ENCODE measurements at places on chromosomes 2 and 18. TPM values are rescaled to one million over a fixed set of nuclear protein-coding genes. Genes with fewer than 3 reads are reported as not detected.

DNA sequence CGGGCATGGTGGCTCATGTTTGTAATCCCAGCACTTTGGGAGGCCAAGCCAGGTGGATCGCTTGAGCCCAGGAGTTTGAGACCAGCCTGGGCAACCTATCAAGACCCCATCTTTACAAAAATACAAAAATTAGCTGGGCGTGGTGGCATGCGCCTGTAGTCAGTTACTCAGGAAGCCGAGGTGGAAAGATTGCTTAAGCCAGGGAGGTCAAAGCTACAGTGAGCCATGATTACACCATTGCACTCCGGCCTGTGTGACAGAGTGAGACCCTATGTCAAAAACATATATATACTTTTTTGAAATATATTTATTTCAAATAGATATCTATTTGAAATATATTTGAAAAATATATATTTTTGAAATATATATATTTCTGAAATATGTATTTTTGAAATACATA, 10.9 kb downstream of the OSBPL1A start:
- H3K4me3 ChIP-seq = no peak overlapping the region
- H3K27me3 ChIP-seq = no peaks in the 10 kb centered on the region
- H3K4me1 ChIP-seq = no peaks in the 10 kb centered on the region
- no peaks in the 10 kb centered on the region for H3K36me3 ChIP-seq

DNA sequence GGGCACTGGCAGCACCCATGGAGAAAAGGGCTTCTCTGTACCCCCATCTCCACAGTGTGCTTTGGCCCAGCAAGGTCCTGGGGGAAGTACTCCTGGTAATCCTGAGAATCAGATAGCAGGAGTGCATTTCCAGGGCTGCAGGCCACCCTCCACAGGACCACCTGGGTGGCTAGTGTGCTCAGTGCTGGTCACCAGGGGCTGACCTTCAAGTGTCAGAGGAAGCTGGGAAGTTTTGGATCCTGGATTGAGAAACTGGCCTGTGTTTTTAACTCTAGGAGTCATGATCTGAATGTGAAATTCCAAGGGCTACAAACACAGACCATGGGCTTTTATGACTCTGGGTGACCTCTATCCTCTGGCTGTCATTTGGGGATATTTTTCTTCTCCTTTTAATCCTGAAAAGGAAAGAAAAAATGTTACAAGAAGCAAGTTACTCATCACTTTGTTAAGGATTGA, 9.3 kb downstream of the RHOB start:
- H3K27me3 ChIP-seq = no peaks in the 10 kb centered on the region
- H3K36me3 ChIP-seq = no peaks in the 10 kb centered on the region
- H3K4me1 ChIP-seq = peaks cover 16% of the 10 kb centered on the region
- no peak for DNase-seq
- no peak overlapping the region for H3K4me3 ChIP-seq

GRCh38 chr2:141570474-141571131, 560.2 kb downstream of the LRP1B start:
- H3K36me3 ChIP-seq = no peaks in the 10 kb centered on the region
- H3K4me3 ChIP-seq = no peak overlapping the region
- H3K4me1 ChIP-seq = no peaks in the 10 kb centered on the region
- no peak for DNase-seq
- no peak overlapping the region for H3K27ac ChIP-seq

GRCh38 chr2:221997100-221997499, 301.7 kb downstream of the PAX3 start:
- no peaks in the 10 kb centered on the region for H3K36me3 ChIP-seq
- H3K4me3 ChIP-seq = no peak overlapping the region
- H3K27ac ChIP-seq = no peak overlapping the region
- peaks cover 3% of the 10 kb centered on the region for H3K27me3 ChIP-seq
- no peaks in the 10 kb centered on the region for H3K4me1 ChIP-seq

- no peak overlapping the region for H3K27ac ChIP-seq
- H3K4me3 ChIP-seq = no peak overlapping the region
- H3K27me3 ChIP-seq = no peaks in the 10 kb centered on the region
Measured at GRCh38 chr2:164203131-164203530, 418.2 kb downstream of the GRB14 start.

DNA sequence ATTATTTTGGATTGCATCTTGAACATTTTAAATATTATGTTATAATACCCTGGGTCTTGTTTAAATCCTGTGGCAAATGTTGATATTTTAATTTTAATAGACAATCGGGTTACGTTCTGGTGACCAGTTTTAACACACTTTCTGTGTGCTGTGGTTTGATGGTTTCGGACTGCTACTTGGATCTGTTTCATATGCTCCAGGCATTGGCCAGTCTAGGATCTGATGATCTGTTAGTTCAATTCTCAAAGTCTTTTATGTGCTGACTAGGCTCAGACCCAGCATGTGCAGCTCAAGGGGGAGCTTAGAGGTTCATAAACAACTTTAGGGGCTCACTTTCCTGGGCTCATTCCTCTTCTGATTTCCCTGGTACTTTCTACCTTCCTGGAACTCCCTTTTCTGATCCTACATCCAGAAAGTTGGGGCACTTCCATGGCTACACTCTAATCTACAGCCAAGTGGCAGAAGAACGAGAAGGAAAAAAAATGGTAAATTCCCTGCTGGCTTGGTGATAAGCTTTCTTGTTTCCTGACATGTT, 5.0 kb upstream of the ZBTB14 start:
- H3K36me3 ChIP-seq = no peaks in the 10 kb centered on the region
- peaks cover 9% of the 10 kb centered on the region for H3K4me1 ChIP-seq
- DNase-seq = no peak
- no peaks in the 10 kb centered on the region for H3K27me3 ChIP-seq
- no peak overlapping the region for H3K4me3 ChIP-seq
- no peak overlapping the region for H3K27ac ChIP-seq

DNA sequence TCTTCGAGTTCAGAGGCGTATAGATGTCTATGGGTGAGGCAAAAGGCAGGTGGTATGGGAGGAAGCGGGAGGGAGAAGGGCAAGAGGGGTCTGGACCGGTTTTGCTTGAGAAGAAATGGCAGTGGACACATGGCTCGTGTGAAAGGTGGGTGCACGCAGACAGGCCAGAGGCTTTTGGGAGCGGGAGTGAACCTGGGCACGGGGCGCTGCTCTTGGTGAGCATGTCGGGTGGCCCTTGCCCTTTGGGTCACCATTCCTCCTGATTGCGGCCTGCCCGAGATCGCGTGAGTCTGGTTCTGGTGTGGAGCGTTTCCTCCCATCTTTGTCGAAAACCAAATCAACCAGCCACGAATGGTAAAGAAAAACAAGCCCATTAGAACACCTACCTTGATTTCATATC, 12.6 kb downstream of the LDLRAD4 start:
- no peak overlapping the region for H3K4me3 ChIP-seq
- no peaks in the 10 kb centered on the region for H3K36me3 ChIP-seq
- H3K4me1 ChIP-seq = peaks cover 35% of the 10 kb centered on the region
- DNase-seq = no peak

- no peak overlapping the region for H3K27ac ChIP-seq
- DNase-seq = no peak
- H3K27me3 ChIP-seq = no peaks in the 10 kb centered on the region
- H3K36me3 ChIP-seq = no peaks in the 10 kb centered on the region
- no peak overlapping the region for H3K4me3 ChIP-seq
- no peaks in the 10 kb centered on the region for H3K4me1 ChIP-seq
Measured at GRCh38 chr2:60891180-60891579, 9.8 kb downstream of the REL start.

DNA sequence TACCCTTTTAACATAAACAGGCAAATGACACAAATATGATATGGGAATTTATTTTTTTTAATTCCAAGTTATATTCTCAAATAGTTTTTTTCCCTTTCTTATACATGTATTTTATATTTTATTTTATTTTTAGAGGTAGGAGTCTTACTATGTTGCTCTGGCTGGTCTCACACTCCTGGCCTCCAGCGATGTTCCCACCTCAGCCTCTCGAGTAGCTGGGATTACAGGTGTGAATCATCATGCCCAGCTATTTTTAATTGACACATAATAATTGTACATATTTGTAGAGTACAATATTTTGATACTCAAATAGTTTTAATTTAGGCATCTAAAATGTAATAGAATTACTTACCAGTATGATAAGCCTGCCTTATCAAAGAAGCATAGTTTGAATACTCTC, 12.2 kb downstream of the BAZ2B start:
- H3K27ac ChIP-seq = no peak overlapping the region
- no peak for DNase-seq
- H3K4me3 ChIP-seq = no peak overlapping the region
- H3K27me3 ChIP-seq = no peaks in the 10 kb centered on the region

DNA sequence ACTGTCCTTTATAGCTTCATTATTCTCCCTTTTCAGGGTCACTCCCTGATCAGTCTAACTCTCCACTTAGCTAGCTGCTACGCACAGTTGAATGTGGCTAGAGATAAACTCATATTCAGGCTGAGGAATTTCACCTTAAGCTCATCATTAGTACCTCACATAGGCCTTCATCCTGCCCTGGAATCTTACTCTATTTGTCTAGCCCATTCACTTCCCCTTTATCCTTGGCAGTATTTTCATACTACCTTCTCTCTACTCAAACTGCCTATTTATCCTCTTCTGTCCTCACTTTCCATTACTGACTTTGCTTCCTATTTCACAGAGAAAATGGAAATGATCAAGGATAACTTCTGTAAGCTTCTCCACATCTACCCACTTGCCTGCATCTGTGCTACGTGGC, 10.6 kb upstream of the DSC2 start:
- no peak for DNase-seq
- H3K4me1 ChIP-seq = no peaks in the 10 kb centered on the region
- no peaks in the 10 kb centered on the region for H3K36me3 ChIP-seq
- no peak overlapping the region for H3K4me3 ChIP-seq
- no peaks in the 10 kb centered on the region for H3K27me3 ChIP-seq

GRCh38 chr2:231936491-231936890, 10.3 kb upstream of the NPPC start:
- no peak overlapping the region for H3K27ac ChIP-seq
- peaks cover 24% of the 10 kb centered on the region for H3K4me1 ChIP-seq
- no peak for DNase-seq

DNA sequence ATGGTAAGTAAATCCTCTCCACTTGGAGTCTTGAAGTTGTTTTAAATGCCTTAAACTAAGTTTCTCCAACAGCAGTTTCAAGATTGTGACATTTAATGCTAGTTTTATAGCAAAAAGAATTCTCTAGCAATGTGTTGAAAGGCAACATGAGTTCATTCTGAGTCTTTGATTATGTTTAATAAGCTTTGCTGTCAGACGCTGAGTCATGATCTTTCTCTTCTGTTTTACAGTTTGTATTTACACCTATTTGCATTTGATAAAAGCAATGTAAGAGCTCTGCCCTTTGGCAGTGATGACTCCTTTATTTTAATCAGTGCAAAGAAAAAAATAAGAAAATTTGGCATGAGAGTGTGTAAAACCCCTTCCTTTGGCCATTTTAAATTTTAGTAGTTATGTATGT, 497.7 kb downstream of the STK39 start:
- no peak overlapping the region for H3K4me3 ChIP-seq
- H3K36me3 ChIP-seq = no peaks in the 10 kb centered on the region
- no peaks in the 10 kb centered on the region for H3K27me3 ChIP-seq

DNA sequence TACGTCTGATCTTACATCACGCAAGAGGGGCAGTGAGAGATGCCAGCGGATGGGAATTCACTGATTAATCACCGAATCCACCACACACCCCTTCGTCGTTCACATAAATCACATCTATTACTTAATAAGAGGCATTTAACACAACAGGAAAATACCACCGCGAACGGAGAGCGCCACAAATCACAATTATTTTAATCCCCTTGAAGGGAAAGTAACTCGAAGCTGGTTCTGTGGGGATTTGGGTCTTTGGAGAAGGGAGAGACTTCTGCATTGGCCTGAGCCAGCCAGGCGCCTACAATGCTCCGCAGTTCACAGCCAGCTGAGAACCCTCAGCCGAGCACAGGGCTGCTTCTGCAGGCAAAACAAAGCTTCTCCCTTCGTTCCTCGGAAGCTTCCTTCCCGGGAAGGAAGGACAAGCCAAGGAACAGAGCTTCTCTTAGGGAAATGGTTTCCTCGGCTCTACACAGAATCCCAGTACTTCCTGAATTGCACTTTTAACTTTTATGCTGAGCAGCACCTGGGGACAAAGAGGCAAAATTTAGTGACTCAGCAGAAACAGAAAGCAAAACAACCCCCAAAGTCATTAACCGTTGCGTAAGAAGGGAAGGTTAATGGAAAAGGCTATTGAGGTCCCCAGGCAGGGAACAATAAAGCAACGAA, at the start of gene LRP1B:
TSS of gene LRP1B (minus strand) at position 7 of the 660 bp plus-strand sequence. CDS start 287 bp downstream, outside the sequence.
- H3K4me1 ChIP-seq = peaks cover 11% of the 10 kb centered on the region
- H3K4me3 ChIP-seq = peak within 1 kb of the TSS; percentile 29
- no peak within 1 kb of the TSS for H3K27ac ChIP-seq
- no peaks in the 10 kb centered on the region for H3K36me3 ChIP-seq
- DNase-seq = no peak

The HOXD12 gene
- total RNA-seq = not detected

The SMARCAL1 gene
- total RNA-seq = 10.0 TPM

The SLC1A4 gene
- total RNA-seq = 3.5 TPM

The SLC40A1 gene
- 48.1 TPM for total RNA-seq

The IGFBP5 gene
- total RNA-seq = 108 TPM

The ONECUT2 gene
- 0.09 TPM for total RNA-seq

All from heart right ventricle (tissue), 16 donors.